Astrocyte (in vitro differentiated cells and primary cell): ENCODE measurements at places on chromosomes 2 and 18.

GRCh38 chr18:23703057-23703986 lies 14.1 kb downstream of the LAMA3 start:
- peak; percentile 49 for DNase-seq

DNA sequence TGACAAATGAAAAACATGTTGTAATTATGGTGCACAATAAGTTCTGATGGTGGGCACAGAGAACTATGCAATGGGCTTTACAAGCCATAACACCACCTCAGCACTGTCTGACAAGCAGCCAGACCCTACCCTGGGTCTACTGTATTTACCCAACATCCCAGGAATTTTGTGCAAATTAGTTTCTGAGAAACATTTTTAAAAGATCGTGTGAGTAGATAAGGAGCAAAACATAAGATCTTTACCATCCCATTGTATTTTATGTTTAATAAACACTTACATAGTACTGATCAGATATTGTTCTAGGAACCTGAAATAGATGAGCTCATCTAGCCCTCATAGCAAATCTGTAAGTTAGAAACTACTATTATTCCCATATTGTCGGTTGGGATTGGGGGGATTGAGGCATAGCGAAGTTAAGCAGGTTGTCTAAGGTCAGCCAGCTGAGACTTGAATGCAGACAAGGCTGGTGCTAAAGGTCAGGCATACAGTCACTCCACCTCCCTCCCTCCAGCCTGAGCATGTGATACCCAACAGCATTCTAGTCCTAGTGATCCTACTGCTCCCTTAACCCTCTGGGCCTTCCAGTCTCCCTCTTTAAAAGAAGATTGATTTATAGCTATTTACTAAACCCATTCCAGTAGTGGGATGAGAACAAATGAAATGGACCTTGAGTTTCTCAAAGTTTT lies 67.4 kb upstream of the STAM2 start:
- no peak for DNase-seq

- peak; percentile 58 for DNase-seq
These were observed 78.6 kb downstream of the SATB2 start for GRCh38 chr2:199378948-199379650.

GRCh38 chr2:159904959-159905305 lies 106.9 kb upstream of the CD302 start:
- DNase-seq, result no peak

GRCh38 chr2:7867867-7868266 lies 814.0 kb upstream of the ID2 start:
- no peak for DNase-seq

- DNase-seq, result no peak
These were observed 31.0 kb upstream of the TNFRSF11A start for GRCh38 chr18:62294073-62294472.

DNA sequence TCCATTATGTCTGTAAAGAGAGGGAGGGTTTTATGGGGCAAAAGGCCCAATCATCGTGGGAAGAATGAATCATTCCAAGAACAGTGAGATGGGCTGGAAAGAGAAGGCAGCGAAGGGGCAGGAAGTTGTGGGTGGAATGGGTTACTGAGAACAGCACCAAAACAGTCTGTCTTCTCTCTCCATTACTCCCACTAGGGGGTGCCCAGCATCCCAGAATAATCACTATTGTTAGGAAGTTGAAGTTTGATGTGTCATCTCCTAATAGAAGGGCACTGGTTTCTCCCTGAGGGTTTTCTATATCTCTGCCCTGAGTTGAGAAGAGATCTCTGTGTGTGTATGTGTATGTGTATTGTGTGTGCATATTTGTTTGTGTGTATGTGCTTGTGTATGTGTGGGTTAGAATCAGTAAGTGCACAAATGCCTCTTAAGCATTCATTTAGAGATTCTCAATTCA lies 76.6 kb upstream of the MAP4K3 start:
- DNase-seq, result peak; percentile 97

GRCh38 chr18:45775241-45775676 lies 50.2 kb upstream of the SIGLEC15 start:
- peak; percentile 74 for DNase-seq

- DNase-seq, result no peak
These were observed 50.4 kb downstream of the CDCA7 start for GRCh38 chr2:173404841-173405750.

GRCh38 chr2:181778621-181779201 lies 98.4 kb upstream of the NEUROD1 start:
- DNase-seq, result no peak

DNA sequence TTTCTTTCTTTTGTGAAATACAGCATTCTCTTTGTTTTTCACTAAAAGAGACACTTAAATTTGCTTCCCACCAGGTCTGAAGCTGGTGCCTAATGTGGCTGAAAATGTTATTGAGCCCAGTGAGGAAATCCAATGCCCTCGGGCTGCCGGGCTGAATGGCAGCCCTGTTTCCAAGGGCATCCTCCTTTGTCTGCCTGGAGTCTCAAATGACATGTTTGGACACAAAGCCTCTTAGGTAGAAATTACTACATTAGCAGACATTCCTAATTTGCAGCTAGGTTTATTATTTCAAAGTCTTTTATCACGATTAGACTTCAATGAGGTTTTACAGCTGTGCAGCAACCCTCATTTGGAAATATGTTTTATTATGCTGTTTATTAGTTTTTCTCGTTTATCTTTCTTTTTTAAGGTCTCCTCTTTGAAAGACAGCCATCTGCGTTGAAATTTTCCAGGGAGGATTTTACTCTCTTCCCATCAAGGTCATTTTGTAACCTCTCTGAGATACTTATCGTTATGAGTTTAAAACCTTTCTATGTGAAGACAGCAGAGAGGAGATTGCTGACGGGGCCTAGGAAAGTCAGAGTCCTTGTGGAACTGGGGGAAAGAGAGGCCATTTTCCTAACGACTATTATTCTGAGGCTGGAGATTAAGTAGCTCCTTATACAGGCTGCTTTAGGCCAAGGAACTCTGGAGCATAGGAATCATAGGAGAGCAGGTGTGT lies 59.0 kb upstream of the ZNF532 start:
- DNase-seq, result no peak

DNA sequence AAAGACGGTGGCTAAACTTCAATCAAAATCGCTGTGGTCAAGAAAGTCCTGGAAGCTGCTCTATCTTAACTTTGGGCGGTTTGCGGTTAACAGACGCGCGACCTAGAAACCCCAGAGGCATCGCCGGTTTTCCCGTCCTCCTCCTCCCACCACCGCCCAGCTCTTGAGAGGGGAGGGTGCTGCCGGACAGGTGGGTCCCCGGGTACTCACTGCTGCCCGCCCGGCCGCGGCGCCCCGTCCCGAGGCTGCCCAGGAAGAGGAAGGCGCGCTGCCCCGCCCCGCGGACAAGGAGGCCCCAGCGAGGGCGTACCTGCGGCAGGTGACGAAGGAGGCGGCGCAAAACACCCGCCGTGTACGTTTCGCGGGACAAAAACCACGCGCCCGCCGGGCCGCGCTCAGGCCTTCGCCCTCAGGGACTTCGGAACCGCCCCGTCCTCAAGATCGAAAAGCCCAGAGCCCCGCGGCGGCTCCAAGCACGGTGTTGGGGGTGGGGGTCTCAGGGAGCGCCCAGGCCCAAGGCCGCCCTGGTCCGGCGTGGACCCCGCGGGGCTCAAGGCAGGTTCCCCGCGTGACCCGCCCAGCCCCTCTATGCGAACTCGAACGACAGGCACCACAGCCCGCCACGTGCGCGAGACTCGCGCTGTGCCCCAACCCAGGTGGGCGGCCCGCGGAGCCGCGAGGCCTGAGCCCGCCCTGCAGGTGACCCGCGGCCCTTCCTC lies at the start of gene SH3YL1:
TSS of gene SH3YL1 (minus strand) at position 259 of the 719 bp plus-strand sequence. CDS start at position 211, 48 bp downstream.
- peak; percentile 51 for DNase-seq
